Pancreas (tissue), 10 donors: ENCODE measurements at places on chromosomes 3 and 15. TPM values are rescaled to one million over a fixed set of nuclear protein-coding genes. Genes with fewer than 3 reads are reported as not detected.

- H3K4me1 ChIP-seq, result no peaks in the 10 kb centered on the region
- no peak overlapping the region for H3K27ac ChIP-seq
- H3K36me3 ChIP-seq, result no peaks in the 10 kb centered on the region
- no peak overlapping the region for H3K4me3 ChIP-seq
Observed at GRCh38 chr15:73957785-73958184, 31.5 kb downstream of the LOXL1 start.

Gene PLAAT1
- 0.55 TPM for total RNA-seq

DNA sequence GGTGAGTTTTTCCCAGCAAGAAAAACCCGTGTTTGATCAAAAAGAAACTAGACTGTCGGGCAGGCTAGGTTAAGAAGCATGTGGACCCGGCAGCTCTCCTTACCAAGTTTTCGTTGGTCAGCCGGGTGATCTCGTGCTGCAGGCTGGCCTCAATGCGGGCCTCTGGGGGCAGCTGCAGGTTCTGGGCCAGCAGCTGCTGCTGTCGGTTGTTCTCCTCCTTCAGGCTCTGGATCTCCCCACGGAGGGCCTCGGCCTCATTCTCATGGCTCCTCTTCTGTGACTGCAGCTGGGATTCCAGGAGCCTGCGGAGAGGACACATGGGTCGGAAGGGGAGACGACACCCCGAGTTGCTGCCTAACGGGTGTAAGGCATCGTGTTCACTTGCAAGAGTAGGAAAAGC lies 44.5 kb upstream of the MYO5C start:
- no peak overlapping the region for H3K4me3 ChIP-seq
- DNase-seq, result peak; percentile 37
- no peaks in the 10 kb centered on the region for H3K4me1 ChIP-seq
- H3K27ac ChIP-seq, result no peak overlapping the region
- no peaks in the 10 kb centered on the region for H3K27me3 ChIP-seq
- no peaks in the 10 kb centered on the region for H3K36me3 ChIP-seq

DNA sequence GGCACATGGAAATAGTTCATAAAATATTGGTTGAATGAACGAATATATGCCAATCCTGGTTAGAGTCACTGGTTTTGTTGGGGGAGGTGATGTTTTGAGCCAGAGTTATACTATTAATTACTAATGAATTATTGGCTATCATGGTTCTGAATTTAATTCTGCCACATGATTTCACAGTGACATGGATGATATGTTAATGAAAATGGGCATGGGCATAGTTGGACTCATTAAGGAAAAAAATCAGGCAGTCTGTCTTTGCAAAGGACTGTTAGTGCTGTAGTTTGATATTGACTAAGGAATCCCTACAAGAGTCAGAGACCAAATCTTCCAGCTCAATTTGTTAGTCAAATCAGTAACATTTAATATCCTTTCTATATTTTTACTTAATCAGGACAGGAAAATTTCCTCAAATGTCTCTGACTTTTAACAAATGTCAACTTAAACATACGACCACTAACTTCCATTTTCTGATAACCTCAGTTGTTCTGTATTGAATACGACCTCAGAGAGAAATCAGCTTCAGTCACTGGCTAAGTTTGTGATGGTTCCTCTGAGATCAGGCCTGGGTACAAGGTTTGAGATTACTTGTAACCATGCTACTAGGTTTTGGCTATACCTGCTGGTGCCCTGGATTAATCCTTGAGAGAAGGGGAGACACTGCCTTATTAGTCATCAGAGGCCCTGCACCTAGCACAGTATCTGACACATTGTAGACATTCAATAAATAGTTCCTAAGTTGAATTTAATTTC lies 13.3 kb downstream of the NFKBIZ start:
- H3K4me1 ChIP-seq, result peaks cover 12% of the 10 kb centered on the region
- DNase-seq, result no peak
- H3K36me3 ChIP-seq, result peaks cover 39% of the 10 kb centered on the region
- no peak overlapping the region for H3K4me3 ChIP-seq

DNA sequence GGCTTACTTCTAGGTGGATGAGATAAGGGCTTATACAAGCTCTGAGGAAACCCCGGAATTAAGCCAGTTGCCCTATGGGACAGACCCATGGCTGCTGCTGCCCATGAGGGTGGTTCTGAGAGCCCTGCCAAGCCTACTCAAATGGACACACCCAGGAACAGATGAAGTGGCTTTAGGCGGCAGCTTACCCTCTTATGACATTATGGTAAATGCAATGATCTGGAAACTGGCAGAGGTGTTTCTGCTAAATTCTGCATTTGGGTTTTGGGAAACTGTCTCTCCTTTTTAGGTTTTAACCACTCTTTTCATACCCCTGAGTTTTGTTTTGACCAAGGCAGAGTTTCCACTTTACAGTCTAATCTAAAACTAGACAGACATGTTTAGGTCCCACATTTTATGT lies 9.0 kb upstream of the ZBED2 start:
- no peaks in the 10 kb centered on the region for H3K27me3 ChIP-seq
- DNase-seq, result no peak

DNA sequence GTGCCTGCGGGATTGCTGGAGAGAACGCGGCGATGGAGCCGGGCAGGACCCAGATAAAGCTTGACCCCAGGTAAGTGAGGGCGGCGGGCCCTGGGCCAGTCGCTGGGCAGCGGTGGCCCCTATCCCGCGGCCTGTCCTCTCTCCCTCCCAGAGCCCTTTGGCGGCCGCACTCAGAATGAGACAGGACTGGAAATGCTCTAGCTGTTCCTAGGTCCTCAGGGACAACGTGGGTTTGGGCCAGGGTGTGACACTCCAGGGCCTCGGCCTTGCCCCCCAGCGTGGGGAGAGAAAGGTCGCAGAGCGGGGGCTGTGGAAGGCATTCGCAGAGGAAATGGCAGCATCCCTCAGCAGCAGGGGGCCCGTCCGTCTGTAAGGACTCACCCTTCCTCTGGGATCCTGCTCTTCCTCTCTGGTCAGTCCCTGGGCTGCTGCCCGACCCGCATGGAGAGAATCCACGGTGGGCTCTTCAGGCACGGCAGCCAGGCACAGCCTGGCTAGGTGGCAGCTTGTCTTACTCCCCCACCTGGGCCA lies 412 bp downstream of the SLC51A start:
- no peak overlapping the region for H3K27ac ChIP-seq
- H3K4me3 ChIP-seq, result peak overlapping the region; percentile 25
- DNase-seq, result no peak
- H3K36me3 ChIP-seq, result no peaks in the 10 kb centered on the region
- no peaks in the 10 kb centered on the region for H3K4me1 ChIP-seq

DNA sequence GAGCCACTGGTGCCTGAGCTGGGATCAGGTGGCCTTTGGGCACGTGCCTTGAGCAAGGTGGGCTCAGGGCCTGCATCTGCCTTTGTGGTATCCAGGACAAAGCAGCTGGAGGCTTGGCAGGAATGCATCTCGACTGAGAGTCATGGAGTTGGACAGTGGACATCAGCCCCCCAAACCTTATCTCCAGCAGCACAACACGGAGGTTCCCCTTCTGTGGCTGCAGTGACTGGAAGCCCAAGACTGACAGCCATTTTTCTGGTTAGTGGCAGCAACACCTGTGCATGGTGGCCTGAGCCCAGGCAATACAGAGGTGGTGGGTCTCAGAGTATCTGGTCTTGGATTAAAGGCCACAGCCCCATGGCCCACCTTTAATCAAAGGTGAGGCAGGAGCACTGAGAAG lies 27.8 kb upstream of the TSEN2 start:
- H3K36me3 ChIP-seq, result no peaks in the 10 kb centered on the region
- no peaks in the 10 kb centered on the region for H3K4me1 ChIP-seq
- H3K4me3 ChIP-seq, result no peak overlapping the region
- no peak overlapping the region for H3K27ac ChIP-seq
- no peak for DNase-seq

DNA sequence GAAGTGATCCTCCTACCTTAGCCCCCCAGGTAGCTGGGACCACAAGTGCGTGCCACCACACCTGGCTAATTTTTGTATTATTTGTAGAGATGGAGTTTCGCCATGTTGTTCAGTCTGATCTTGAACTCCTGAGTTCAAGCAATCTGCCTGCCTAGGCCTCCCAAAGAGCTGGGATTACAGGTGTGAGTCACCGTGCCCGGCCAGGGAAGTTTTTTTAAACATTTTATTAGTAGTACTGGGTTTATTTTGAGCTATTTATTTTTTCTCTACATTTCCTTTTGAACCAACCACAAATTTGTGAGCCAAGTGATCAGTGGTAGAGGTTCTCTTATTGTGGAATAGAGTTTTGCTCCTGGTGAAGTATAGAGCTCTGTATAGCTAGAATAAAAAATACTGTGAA lies 33.7 kb downstream of the ARMC8 start:
- no peak for DNase-seq
- H3K4me1 ChIP-seq, result peaks cover 5% of the 10 kb centered on the region
- no peak overlapping the region for H3K4me3 ChIP-seq
- no peak overlapping the region for H3K27ac ChIP-seq

DNA sequence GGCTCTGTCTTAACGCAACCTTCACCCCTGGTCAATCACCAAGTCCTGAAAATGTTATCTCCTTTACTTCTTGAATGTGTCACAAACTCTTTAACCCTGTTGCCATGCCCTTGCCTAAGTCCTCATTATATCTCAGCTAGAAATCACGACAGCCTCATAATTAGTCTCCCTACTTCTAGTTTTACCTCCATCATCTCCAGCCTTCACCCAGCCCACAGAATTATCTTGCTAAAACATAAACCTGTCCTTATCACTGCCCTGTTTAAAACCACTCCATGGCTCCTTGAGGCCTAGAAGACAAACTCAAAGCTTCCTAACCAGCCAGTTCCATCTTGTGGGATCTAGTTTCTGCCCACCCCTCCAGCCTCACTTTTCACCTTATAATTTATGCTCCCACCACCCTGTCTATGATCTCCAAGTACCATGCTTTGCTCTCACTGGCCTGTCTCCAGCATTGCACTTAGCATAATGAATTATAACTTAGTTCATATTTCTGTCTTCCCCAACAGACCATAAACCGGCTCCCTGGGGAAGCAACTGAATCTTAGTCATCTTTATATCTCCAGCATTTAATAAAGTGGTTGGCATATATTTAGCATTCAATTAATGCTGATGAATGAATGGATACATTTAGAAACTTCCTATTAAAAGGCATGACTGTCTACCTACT lies 39.2 kb downstream of the GPR176 start:
- no peak overlapping the region for H3K27ac ChIP-seq
- H3K27me3 ChIP-seq, result no peaks in the 10 kb centered on the region
- no peaks in the 10 kb centered on the region for H3K36me3 ChIP-seq
- no peak for DNase-seq

DNA sequence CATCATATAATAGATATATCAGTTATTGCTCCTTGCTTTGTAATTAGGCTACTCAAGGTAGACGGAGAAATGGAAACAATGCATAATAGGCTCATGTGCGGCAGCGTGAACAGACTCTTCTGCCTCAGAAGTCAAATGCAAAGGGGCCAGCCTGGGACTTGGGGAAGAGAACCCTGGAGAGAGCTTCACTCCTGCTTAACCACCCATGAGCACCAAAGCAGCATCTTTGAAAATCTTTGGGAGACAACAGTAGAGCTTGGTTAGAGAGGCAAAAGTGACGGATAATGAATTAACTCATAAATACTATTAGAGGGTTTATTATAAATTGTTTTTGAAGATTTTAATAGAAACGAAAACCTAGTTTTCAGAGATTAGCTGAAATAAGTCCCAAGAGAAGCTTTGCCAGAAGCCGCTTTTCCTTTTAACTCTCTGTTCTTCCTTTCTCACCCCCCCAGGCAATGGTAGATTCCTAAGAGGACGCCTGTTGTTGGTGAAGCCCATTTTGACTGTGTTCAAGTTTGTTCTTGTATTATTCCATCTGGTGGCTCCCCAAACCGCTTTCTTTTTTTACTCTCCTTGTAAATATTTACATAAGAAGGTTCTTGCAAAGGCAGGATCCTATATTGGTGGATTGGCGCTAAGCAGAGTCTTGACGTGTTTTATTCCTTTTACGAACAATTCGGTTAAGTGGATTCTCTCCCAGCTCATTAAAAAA lies 196.0 kb upstream of the TPRG1 start:
- H3K27me3 ChIP-seq, result no peaks in the 10 kb centered on the region
- no peak overlapping the region for H3K4me3 ChIP-seq
- H3K27ac ChIP-seq, result no peak overlapping the region
- no peak for DNase-seq

- H3K4me1 ChIP-seq, result no peaks in the 10 kb centered on the region
- H3K4me3 ChIP-seq, result no peak overlapping the region
- no peak for DNase-seq
- H3K27me3 ChIP-seq, result no peaks in the 10 kb centered on the region
- H3K27ac ChIP-seq, result no peak overlapping the region
- no peaks in the 10 kb centered on the region for H3K36me3 ChIP-seq
Observed at GRCh38 chr15:81339321-81339720, 15.4 kb upstream of the STARD5 start.

GRCh38 chr15:50996641-50997040 lies 88.2 kb downstream of the AP4E1 start:
- no peaks in the 10 kb centered on the region for H3K36me3 ChIP-seq
- no peak for DNase-seq
- H3K27me3 ChIP-seq, result no peaks in the 10 kb centered on the region

DNA sequence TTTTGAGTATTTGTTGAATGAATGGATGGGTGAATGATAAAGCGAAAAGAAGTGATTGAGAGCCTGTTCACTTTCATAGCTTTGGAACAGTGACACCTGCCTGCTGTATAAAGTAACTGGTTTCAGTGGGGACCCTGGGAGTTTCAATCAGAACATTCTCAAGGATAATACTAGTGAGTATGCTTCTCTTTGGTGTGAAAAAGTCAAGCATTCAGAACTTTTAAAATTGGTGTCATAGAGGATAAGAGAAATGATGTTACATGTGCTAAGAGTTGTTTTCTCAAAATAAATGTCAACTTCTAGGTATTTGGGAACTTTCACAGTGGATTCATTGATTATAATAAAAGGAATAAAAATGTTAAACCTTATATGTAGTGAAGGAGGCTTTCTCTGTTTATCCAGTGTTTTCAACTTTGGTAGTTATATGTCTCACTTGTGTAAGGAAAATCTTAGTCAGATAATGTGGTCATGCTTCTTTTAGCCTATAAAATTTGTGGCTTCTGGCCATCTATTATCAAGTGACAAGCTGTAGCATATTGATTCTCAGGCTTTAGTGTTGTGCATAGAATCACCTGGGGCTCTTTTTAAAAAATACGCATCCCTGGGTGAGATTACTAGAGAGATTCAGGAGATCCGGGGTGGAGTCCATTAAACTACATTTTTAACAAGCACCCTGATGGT lies 11.9 kb downstream of the LRCH3 start:
- no peak overlapping the region for H3K4me3 ChIP-seq
- no peaks in the 10 kb centered on the region for H3K4me1 ChIP-seq
- DNase-seq, result no peak

- H3K36me3 ChIP-seq, result no peaks in the 10 kb centered on the region
- H3K27ac ChIP-seq, result no peak overlapping the region
- no peaks in the 10 kb centered on the region for H3K27me3 ChIP-seq
- no peak for DNase-seq
Observed at GRCh38 chr3:30989276-30990030, 95.0 kb upstream of the GADL1 start.

Gene GREM1
- total RNA-seq, result 0.24 TPM

- no peaks in the 10 kb centered on the region for H3K36me3 ChIP-seq
- no peak overlapping the region for H3K4me3 ChIP-seq
- no peak for DNase-seq
- no peaks in the 10 kb centered on the region for H3K4me1 ChIP-seq
Observed at GRCh38 chr3:88812576-88812975, 294.8 kb upstream of the EPHA3 start.
